BJ (cell line): ENCODE measurements at places on chromosomes 5 and 9.

DNA sequence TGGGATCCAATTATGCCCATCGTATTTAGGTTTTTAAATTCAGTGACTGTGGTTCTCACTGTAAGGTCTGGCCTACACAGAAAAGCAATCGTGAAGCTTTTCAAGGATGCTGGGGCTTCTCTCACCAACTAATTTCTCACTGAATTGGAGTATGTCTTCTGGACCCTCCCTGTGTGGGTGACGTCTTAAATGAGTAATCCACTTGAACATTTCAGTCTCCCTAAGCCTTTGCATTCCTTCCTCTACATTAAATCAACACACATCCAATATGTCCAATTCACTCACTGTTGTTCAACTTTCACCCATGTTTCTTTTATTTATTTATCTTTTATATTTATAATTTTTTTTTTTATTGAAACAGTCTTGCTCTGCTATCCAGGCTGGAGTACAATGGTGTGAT lies 12.5 kb upstream of the BTF3 start:
- DNase-seq: no peak

GRCh38 chr5:168889039-168889438 lies 309.9 kb upstream of the PANK3 start:
- no peak for DNase-seq

GRCh38 chr9:134487066-134487710 lies 154.4 kb upstream of the COL5A1 start:
- no peak for DNase-seq

GRCh38 chr9:132857616-132858342 lies 20.3 kb downstream of the AK8 start:
- no peak for DNase-seq

GRCh38 chr5:93151121-93151520 lies 429.9 kb downstream of the NR2F1-AS1 start:
- DNase-seq: peak; percentile 55
